Osteocyte (in vitro differentiated cells): ENCODE measurements at places on chromosomes 2 and 18.

- peak; percentile 81 for DNase-seq
These were observed 5.4 kb downstream of the COLEC11 start for GRCh38 chr2:3600256-3600855.

DNA sequence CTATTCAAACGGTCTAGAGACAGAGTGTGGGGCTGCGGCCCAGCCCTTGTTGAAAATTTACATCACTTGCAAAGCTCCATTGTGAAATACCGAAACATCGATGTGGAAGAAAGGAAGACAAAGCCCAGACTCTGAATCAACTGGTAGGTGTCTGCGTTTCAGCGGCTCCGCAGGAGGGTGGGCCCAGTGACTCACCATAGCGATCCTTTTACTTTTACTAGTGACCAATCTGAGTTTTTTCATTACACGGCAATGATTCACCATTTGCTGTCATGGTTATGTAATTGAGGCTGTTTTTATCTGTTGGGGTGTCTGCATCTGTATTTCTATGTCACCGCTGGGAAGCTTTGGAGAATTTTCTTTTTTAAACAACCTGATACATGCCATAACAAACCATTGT is 66.6 kb upstream of the ODC1 start:
- no peak for DNase-seq

DNA sequence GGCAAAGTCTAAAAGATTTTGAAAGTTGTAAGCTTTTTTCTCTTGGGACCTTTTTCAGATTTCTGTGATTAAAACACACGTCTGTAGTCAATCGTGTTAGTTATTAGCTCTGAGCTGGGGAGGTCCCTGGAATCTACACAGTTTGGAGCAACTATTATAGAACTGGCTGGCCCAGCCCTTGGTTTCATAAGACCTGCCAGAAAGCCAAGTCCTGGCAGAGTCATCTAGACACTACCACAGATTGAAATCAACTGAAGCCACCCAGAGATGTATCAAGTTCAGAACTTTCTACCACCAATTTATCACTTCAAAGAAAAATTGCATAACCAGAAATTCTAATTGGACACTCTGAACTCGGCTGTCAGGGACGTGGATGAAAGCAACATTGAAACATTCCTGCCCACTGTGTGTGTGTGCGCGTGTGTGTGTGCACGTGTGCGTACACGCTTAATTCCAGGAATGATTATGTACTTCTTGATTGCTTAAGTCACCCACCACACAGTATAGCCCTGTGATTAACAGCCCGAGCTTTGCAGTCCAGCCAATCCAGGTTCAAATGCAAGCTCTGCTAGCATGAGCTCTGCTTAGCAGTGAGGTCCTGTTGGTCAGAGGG is 126.3 kb downstream of the TPGS2 start:
- DNase-seq, result no peak

DNA sequence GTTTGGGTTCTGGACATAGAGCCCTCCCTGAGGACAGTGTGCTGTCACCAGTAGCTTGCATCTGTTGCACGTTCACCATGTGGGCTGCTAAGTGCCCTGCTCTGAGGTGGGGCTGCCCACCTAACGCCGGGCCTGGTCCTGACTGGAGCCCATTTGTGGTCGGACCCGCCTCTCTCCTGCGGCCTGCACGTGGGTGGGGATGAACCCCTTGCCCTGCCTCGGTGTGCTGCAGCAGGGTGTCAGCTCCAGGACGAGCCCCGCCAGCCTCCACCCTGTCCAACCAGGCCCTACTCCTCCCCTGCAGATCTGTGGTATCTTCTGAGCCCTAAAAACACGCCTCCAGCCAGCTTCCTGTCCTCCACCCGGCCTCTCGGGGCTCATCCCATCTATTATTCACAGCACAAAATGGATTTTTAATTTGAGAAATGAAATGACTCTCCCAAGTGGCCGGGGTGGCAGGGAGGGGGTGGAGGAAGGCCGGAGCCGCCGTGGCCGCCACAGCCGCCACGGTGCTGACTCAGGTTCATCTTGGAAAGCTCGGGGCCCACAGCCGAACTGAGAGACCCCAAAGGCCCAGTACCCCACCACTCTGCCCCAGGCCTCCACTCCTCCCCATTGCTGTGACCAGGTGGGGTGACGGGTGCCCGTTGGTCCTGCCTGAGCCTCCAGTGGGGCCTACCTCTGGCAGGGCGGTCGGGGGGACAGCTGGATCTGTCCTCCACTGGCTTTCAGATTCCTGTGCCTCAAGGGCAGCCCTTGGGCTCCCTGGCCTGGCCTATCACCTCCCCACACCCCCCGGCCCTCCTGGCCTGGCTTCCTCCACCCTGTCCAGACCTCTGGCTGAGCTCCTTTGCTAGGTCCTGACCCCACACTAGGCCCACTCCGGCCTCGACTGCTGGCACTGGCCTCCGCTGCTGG is 2.8 kb upstream of the ECEL1 start:
- no peak for DNase-seq

- DNase-seq, result no peak
These were observed 3.2 kb downstream of the INO80C start for GRCh38 chr18:35494251-35495220.

- DNase-seq, result peak; percentile 89
These were observed 519 bp downstream of the METTL4 start for GRCh38 chr18:2570772-2571199.

- no peak for DNase-seq
These were observed 78.3 kb downstream of the RTP5 start for GRCh38 chr2:241947876-241948275.

GRCh38 chr18:56443166-56443907 is 195.1 kb downstream of the TXNL1 start:
- DNase-seq, result no peak

GRCh38 chr2:180322781-180323180 is 315.7 kb upstream of the CWC22 start:
- no peak for DNase-seq

GRCh38 chr18:7637269-7637668 is 70.2 kb downstream of the PTPRM start:
- DNase-seq, result no peak
